Effector memory CD4-positive, alpha-beta T cell (primary cell): ENCODE measurements at places on chromosomes 5 and 9.

DNA sequence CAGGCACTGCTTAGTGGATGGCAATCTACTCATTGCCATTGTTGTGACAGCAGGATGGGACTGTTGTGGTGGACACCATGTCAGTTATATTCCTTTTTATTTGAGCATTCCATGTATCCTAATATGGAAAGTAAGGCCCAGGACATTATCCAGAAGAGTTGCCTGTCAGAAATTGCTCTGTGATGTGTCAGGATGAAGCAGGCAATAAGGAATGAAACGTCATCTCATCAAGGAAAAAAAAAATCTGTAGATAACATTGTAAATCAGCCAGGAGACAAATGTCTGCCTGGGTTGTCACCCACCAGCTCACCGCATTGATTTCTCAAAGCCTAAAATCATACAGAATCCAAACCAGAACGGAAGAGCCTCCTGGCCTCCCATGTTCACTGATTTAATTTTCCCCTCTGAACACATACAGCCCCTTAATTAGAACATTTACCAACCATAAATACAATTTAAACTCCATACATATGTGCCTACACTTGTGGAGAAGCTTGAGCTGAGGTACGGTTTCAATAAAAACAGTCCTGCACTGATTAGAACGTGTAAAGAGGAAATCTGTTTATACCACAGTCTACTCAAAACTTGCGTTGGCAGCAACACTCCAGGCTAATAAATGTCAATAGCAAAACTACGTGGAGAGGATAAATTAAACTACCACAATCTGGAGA lies 73.9 kb downstream of the FOXD1 start:
- no peak overlapping the region for H3K27ac ChIP-seq
- H3K27me3 ChIP-seq: peaks cover 15% of the 10 kb centered on the region
- DNase-seq: no peak
- no peaks in the 10 kb centered on the region for H3K36me3 ChIP-seq
- no peak overlapping the region for H3K4me3 ChIP-seq
- H3K4me1 ChIP-seq: no peaks in the 10 kb centered on the region

DNA sequence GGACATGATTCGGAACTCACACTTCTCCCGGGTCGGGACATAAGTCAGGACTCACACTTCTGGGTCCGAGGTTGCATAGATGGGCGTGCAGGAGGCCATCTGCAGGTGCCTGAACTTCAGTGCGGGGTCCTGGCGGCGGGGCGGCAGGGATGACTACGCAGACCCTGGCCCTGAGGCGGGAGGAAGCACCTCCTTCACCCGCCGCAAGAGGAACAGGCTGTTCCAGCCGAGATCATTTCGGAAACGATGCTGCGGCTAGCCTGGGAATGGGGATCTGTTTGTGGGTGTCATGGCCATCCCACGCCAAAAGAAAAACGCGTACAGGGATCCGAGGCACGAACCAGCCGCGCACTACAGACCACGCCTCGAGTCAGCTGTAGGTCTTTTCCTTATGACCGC lies 196.6 kb downstream of the TTLL11 start:
- no peak for DNase-seq
- no peaks in the 10 kb centered on the region for H3K4me1 ChIP-seq
- no peak overlapping the region for H3K27ac ChIP-seq

DNA sequence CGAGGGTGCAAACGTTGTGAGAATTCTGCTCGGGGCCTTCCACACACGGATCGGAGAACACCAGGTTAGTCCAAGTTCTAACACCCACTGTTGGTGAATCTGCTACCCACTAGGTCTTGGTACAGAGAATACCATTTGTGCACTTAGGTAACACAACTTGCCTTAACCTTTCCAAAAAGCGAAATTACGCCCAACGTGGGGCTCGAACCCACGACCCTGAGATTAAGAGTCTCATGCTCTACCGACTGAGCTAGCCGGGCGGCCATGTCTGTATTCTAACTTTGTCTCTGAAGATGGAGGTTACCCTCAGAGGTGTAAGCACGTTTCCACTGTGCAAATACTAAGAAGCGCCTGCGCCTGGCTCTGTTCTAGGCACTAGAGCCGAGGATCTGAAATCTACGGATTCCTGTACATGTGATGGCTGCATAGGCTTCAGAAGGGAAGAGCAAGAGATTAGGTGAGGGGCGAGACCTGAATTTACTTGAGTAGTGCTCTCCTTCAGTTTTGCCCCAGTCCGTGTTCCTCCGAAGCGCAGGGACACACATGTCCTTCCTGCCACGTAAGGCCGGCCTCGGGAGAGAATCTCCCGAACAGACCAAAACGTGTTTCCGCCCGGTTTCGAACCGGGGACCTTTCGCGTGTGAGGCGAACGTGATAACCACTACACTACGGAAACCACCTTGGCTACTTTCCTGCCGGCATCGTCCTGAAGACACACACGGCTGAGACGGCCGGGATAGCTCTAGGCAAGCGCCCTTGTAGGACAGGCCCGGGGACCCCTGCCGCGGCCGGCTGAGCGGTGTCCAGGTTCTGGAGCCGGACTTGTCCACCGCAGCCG lies 1.1 kb upstream of the TRIM41 start:
- no peaks in the 10 kb centered on the region for H3K36me3 ChIP-seq
- H3K4me1 ChIP-seq: peaks cover 26% of the 10 kb centered on the region
- peak overlapping the region; percentile 74 for H3K4me3 ChIP-seq
- DNase-seq: peak; percentile 91
- no peaks in the 10 kb centered on the region for H3K27me3 ChIP-seq

DNA sequence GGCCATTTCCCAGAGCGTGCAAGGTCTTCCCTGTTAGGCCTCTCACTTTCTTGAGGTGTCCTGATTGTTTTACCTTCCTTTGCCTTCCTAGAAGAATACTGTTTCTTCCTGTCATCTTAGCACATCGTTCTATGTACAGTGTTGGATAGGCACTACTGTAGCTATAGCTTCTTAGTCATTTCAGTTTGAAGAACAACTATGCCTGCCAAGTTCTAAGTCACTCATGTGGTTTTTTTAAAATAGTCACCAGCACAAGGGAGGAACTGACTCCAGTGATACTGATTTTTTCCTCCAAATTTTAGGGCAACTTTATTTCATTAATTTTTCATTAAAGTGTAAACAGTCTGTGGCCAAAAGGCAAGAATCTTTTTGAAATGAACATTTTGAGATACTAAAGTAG lies 122.4 kb upstream of the NR5A1 start:
- no peak overlapping the region for H3K4me3 ChIP-seq
- H3K27ac ChIP-seq: no peak overlapping the region
- DNase-seq: no peak

DNA sequence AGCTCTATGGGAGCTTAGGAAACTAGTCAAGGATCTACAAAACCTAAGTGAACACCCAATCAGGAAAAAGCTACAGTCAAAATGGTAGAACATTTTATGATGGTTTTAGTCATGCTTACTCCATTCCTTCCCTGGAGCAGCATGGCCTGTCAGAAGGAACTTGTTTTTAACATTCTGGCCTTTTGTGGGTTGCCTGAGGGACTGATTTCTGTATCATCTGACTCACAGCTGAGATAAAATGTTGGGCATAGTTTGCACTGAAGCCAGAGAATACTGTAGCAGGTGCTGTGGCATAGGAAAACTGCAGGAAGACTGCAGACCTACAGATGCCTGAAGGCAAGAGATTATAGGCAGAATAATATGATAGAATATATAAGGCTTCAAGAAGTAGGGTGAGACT lies 719.6 kb upstream of the GRAMD2B start:
- H3K4me1 ChIP-seq: no peaks in the 10 kb centered on the region
- H3K27ac ChIP-seq: no peak overlapping the region
- no peaks in the 10 kb centered on the region for H3K27me3 ChIP-seq
- no peak overlapping the region for H3K4me3 ChIP-seq

- H3K4me1 ChIP-seq: no peaks in the 10 kb centered on the region
- no peaks in the 10 kb centered on the region for H3K27me3 ChIP-seq
- no peaks in the 10 kb centered on the region for H3K36me3 ChIP-seq
- H3K4me3 ChIP-seq: no peak overlapping the region
Observed at GRCh38 chr5:72156946-72157624, 49.8 kb downstream of the MAP1B start.

- no peak for DNase-seq
- H3K4me1 ChIP-seq: no peaks in the 10 kb centered on the region
- H3K4me3 ChIP-seq: no peak overlapping the region
- H3K36me3 ChIP-seq: no peaks in the 10 kb centered on the region
- no peaks in the 10 kb centered on the region for H3K27me3 ChIP-seq
Observed at GRCh38 chr5:126499853-126500342, 76.7 kb downstream of the GRAMD2B start.

DNA sequence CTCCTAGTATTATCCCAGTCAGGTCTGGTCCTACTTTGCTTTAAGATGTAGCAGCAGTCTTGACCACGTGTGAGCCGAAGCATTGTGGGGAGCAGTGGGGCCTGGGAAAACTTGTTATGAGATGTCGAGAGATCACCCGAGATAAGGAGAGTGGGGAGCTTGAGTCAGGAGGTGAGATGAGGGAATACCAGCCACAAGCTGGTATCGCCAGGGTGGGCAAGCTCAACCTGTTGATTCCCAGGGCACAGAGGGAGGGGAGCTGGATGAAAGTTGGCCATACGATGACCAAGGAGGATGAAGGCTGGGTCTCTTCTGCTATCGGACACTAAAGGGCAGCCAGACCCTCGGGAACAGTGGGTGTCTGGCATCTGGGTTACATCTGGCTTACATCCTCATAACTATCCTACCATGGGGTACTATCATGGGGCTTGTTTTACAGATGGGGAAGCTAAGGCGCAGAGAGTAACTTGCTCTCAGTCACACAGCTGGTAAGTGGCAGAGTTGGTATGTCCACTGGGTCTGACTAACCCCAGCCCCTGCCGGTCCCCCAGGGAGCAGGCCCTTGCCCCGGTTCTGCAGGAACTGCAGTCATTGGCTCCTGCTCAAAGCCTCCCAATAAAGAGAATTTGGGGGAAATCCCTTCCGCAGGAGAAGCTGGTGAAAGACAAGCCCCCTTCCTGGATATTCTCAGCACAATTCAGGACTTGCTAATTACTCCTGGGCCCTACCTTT lies 13.4 kb upstream of the TIFAB start:
- no peak overlapping the region for H3K27ac ChIP-seq
- peaks cover 7% of the 10 kb centered on the region for H3K27me3 ChIP-seq
- no peaks in the 10 kb centered on the region for H3K36me3 ChIP-seq
- DNase-seq: no peak
- no peak overlapping the region for H3K4me3 ChIP-seq

GRCh38 chr9:126419475-126419874 lies 92.8 kb downstream of the MVB12B start:
- no peak overlapping the region for H3K4me3 ChIP-seq
- no peak overlapping the region for H3K27ac ChIP-seq
- peaks cover 11% of the 10 kb centered on the region for H3K4me1 ChIP-seq

DNA sequence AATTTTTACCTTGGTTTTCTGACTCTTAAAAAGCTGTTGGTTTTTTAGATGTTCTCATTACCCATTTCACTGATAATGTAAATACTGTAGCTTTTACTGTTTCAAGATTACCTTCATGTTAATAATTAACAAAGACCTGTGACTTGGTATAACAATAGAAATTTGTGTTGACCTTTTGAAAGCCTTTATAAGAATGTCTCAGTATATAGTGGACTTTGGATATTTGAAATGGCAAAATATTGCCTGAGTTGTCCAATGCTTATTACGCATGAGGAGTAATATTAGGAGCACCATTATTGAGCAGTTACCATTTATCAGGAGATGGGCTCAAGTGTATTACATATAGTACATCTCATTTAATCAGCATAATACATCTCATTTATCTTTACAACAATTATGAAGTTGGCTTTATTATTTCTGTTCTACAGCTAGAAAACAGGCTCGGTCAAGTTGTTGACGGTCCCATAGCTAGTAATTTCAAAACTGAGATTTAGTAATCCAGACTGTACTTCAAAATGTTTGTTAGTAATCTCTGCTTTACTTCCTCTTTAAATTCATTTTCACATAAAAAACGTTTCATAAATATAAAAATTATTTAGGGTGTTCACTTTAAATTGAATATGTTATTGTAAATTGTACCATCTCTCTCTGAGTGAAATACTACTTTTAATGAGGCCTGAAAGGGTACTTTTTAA lies 50.7 kb upstream of the FKTN start:
- H3K27ac ChIP-seq: no peak overlapping the region
- no peak overlapping the region for H3K4me3 ChIP-seq
- no peak for DNase-seq
- H3K27me3 ChIP-seq: no peaks in the 10 kb centered on the region

GRCh38 chr5:139287890-139288635 lies 5.5 kb upstream of the MATR3 start:
- peaks cover 7% of the 10 kb centered on the region for H3K36me3 ChIP-seq
- H3K4me3 ChIP-seq: no peak overlapping the region
- H3K27me3 ChIP-seq: no peaks in the 10 kb centered on the region
- no peak overlapping the region for H3K27ac ChIP-seq

- no peak for DNase-seq
- no peak overlapping the region for H3K27ac ChIP-seq
- no peaks in the 10 kb centered on the region for H3K36me3 ChIP-seq
- no peak overlapping the region for H3K4me3 ChIP-seq
- no peaks in the 10 kb centered on the region for H3K27me3 ChIP-seq
Observed at GRCh38 chr5:121634946-121635345, 216.7 kb upstream of the FTMT start.

DNA sequence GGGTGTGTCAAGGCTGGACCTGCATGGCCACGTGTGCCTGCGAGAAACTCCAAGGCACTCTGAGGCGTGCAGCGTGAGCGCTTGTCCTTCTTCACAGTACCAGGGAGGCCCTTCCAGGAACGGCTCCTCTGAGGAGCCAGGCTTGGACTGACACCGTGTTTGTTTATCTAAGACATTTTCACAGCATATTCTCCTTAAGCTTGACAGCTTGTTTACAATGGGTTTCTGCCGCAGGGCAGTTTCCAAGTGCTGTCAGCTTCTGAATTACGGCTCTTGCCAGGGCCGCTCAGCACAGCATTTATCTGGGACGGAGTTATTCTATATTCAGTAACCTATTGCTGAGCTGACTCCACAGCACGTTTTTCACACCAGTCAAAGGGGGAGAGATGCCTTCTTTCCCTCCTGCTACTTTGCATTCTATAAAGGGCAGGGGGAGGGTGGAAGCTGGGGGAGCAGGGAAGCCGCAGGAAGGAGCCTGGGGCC lies 98.4 kb downstream of the LMNB1 start:
- H3K27ac ChIP-seq: no peak overlapping the region
- H3K27me3 ChIP-seq: no peaks in the 10 kb centered on the region
- no peaks in the 10 kb centered on the region for H3K4me1 ChIP-seq
- no peaks in the 10 kb centered on the region for H3K36me3 ChIP-seq
- no peak for DNase-seq

DNA sequence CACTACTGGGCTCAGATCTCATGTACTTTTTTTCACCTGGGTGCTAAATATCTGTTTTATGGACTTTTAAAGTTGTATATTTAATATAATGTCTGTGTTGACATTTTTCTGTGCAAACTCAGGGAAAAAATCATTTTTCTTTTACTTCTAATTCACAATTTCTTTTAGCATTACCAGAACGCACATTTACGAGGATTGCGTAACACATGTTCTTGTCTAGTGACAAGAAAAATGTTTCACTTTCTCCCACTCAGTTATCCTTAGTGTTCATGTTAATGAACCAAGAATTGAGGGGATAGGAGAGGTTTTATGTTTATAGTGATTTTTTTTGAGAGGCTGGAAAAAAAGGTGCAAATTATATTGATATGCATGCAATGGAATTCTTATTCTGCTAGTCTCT lies 86.3 kb upstream of the PJA2 start:
- DNase-seq: no peak
- H3K27ac ChIP-seq: no peak overlapping the region
- no peaks in the 10 kb centered on the region for H3K4me1 ChIP-seq
- no peaks in the 10 kb centered on the region for H3K36me3 ChIP-seq
- H3K27me3 ChIP-seq: no peaks in the 10 kb centered on the region
- no peak overlapping the region for H3K4me3 ChIP-seq
